Temporal lobe (tissue), 4 donors: ENCODE measurements at places on chromosomes 7 and 10. TPM values are rescaled to one million over a fixed set of nuclear protein-coding genes. Genes with fewer than 3 reads are reported as not detected.

MEOX2 gene
- 0.25 TPM for total RNA-seq

GNG11 gene
- 5.4 TPM for total RNA-seq

CALHM1 gene
- not detected for total RNA-seq

TUBAL3 gene
- total RNA-seq: not detected

FBXL13 gene
- total RNA-seq: 3.9 TPM

ZWINT gene
- 4.9 TPM for total RNA-seq

VPS37D gene
- 14.5 TPM for total RNA-seq

PNLIPRP3 gene
- total RNA-seq: not detected

CYP2W1 gene
- not detected for total RNA-seq

SPDYE11 gene
- total RNA-seq: under 0.01 TPM

LRRTM3 gene
- 23.1 TPM for total RNA-seq

TTYH3 gene
- total RNA-seq: 68.4 TPM

FAM171A1 gene
- 30.7 TPM for total RNA-seq

PSMG3 gene
- 12.5 TPM for total RNA-seq

CNTNAP2 gene
- total RNA-seq: 83.8 TPM

ITIH5 gene
- 14.3 TPM for total RNA-seq

ZNF736 gene
- total RNA-seq: 35.7 TPM

BICC1 gene
- 3.7 TPM for total RNA-seq

IQUB gene
- 2.0 TPM for total RNA-seq

TRIM73 gene
- 3.0 TPM for total RNA-seq

UNCX gene
- total RNA-seq: not detected

MMD2 gene
- total RNA-seq: 4.4 TPM
